Activated CD4-positive, alpha-beta T cell treated with anti-CD3 and anti-CD28 coated beads, Interleukin-2, amount 50 U/mL, for 16 hours (primary cell): ENCODE measurements at places on chromosomes 7 and 10.

GRCh38 chr7:155396661-155397060 is 61.3 kb upstream of the EN2 start:
- no peak for DNase-seq

DNA sequence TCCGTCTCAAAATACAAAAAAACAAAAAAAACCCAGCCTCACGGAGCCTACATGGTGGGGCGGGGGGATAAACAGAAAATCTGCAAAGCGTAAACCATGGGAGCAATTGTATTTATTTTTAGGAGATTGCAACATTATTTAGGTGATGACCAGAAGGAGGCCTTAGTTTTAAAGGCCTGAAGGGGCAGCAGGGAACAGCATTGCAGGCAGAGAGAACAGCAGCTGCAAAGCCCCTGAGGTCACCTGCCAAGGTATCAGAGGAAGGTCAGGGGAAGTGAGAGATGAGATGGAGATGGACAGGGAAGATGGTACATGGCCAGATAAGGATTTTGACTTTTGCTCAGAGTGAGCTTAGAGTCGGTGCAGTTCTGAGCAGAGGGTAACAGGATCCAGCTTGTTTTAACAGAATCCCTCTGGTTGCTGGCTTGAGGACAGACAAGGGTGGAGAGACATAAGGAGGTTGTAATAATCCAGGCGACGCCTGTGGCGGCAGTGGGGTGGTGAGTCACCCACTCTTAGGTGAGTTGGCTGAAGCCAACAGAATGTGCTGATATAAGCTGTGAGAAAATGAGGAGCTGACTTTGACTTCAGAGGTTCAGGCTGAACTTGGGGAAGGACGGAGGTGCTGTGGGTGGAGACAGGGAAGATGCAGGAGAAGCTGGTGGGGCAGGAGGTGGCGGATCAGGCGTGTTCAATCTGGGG is 82.3 kb upstream of the GTF2I start:
- DNase-seq: no peak

- no peak for DNase-seq
Observed at GRCh38 chr7:94634502-94634901, 21.4 kb downstream of the SGCE start.

DNA sequence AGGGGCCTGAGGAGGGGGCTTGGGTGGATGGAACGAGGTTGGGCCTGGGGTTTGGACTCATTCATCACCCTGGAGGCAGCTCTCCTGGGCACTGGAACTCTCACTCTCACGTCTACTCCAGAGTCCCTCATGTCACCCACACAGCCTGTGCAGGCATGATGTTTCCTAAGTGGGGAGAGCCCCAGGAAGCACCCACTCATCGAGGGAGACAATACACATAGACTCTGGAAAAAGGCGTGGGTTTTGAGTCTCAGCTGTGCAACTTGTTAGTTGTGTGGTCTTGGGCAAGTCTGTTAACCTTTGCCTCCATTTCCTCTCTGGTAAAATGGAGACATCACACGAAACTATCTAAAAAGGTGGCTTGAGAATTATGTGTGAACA is 25.9 kb upstream of the RBM20 start:
- peak; percentile 32 for DNase-seq

GRCh38 chr7:81715984-81716588 is 53.8 kb downstream of the HGF start:
- no peak for DNase-seq

GRCh38 chr10:132481690-132482089 is 55.9 kb upstream of the INPP5A start:
- DNase-seq: no peak

GRCh38 chr7:29090836-29091601 is 55.3 kb downstream of the CPVL start:
- DNase-seq: no peak

GRCh38 chr7:87000344-87000743 is 59.1 kb downstream of the ELAPOR2 start:
- no peak for DNase-seq

DNA sequence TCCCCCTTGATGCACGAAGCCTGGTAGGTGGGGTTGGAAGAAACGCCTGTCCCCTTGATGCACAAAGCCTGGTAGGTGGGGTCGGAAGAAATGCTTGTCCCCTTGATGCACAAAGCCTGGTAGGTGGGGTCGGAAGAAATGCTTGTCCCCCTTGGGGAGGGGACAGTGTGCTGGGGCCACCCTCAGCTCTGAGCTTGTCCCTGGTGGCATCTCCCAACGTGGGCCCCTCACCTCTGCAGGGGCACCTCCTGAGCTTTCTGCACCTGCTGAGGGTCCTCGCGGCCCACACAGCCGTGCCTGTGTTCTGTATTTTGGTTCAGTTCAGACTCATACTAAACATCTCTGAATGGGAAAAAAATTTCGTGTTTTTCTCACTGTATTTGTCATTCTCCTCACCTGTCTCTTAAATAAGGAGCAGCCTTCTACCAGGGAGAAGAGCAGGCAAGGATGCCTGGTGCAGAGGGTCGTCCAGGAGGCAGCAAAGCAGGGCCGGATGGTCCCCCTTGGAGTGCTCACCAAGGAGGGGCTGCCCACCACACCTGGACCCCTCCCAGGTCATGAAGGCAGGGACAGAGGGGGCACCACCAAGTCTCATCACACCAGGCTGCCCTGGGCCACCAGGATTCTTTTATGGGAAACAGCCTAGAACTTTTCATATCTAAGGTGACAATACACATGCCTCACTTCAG is 24.7 kb downstream of the VIPR2 start:
- no peak for DNase-seq

DNA sequence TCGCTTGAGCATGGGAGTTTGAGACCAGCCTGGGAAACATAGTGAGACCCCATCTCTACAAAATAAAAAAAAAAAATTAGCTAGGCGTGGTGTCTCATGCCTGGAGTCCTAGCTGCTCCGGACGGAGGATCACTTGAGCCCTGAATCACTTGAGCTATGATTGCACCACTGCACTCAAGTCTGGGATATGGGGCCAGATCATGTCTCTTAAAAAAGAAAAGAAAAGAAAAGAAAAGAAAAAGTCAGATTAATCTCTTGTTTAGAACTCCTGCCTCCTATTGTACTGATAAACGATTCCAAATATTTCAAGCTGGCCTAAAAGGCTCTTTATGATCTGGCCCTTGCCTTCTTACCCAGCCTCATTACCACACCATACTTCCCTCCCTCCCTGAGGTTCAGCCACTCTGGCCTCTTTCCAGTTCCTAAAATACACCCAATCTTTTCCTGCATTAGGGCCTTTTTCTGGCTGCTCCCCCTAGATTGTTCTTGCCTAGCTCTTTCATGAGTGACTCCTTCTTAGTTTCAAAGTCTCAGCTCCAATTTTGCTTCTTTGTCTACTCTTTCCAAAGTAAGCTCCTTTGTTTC is 41.7 kb downstream of the VCL start:
- DNase-seq: no peak

DNA sequence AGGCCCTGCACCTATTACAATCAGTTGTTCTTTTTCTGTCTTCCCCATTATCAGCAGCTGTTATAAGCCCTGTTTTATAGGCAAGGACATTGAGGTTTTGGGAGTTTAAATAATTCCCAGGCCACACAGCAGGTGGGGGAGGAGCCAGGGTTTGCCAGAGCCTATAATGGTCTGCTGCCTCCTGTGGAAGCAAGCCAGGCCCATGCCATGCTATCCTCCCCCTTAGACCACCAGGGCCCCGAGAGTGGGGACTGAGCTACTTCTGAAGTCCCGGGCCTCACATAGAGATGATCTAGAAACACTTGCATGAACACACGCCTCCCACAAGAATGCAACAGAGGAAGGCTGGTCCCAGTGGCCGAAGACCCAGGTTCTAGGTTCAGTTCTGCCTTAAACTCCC is 141.7 kb downstream of the SH3PXD2A start:
- DNase-seq: no peak

DNA sequence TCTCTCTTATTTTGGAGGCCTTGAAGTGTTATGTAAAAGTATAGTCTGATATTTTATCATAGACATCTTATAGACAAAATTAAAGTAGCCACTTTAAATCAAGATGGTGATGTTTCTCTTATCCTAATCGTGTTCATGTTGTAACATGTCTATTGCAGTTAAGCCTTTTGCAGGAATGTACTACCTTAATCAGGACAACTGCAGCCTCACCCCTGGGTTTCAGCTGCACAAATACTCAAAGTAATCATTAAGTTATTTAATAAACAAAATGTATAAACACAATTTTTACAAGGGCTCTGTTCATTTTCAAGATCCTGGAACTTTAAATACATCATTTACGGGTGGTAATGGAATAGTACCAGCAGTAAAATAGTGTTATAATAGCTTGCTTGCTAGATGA is 14.4 kb upstream of the KIF5B start:
- no peak for DNase-seq

GRCh38 chr7:601595-602340 is 82.1 kb upstream of the PDGFA start:
- DNase-seq: peak; percentile 85

DNA sequence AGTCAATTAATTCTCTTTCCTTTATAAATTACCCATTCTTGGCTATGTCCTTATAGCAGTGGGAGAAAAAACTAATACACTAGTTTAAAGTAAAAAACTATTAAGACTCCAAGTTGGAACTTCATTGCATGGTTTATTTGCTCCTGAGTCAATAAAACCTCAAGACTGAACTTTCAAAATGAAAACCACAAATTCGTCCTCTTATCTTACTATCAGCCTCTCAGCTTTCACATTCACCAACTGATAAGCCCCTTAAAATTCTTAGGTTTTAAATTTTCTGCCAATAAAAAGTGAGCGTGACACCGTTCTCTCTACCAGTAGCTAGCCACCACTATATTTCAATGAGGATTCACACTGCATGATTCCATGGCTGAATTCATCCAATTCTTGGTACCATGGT is 346.4 kb upstream of the NPSR1 start:
- DNase-seq: no peak

DNA sequence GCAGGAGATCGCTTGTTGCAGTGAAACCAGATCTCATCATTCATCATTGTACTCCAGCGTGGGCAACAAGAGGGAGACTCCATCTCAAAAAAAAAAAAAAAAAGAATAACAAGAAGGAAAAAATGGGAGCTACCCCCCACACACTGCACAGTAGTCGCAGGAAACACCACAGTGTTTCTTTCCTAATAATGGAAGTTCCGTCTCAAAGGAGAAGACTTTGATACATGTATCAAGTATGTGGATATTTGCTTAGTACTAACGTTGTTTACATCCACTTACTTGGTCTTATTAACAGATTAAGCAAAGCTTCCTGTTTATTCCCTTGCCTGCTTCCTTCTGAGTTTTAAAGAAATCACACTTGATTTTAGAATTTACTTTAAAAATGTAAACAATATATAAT is 22.2 kb downstream of the YAE1 start:
- DNase-seq: no peak

DNA sequence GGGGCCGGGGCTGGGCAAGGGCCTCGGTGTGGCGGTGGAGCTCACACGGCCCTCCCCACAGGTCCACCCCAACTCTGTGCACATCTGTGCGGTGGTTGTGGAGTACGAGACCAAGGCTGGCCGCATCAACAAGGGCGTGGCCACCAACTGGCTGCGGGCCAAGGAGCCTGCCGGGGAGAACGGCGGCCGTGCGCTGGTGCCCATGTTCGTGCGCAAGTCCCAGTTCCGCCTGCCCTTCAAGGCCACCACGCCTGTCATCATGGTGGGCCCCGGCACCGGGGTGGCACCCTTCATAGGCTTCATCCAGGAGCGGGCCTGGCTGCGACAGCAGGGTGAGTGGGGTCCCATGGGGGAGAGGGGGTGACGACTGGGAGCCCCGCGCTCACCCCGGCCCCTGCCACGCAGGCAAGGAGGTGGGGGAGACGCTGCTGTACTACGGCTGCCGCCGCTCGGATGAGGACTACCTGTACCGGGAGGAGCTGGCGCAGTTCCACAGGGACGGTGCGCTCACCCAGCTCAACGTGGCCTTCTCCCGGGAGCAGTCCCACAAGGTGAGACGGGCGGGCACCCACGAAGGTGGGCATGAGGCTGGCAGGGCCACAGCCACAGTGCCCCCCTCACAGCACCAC is 8.8 kb downstream of the TMEM120A start:
- no peak for DNase-seq

GRCh38 chr10:24551161-24551560 is 172.5 kb downstream of the ARHGAP21 start:
- no peak for DNase-seq

GRCh38 chr10:60141896-60142559 is 235.7 kb upstream of the CCDC6 start:
- no peak for DNase-seq

DNA sequence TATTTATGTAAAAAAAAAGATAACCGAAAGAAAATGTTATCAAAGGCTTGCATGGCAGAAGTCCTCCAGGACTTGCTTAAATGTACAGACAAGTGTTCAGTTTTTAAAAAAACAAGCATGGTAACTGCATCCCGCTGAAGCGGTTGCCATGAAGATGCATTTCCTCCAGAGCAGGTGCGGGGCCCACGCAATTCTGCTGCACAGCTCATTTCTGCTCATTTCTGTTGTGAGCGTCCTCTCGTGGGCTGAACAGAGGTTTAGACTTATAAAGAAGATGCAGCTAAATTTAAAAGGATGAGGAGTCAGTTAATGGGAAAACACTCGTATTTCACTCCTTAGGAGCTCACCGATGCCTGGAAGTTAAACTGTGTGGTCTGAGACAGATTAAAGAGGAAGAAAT is 247.6 kb downstream of the DNAJB6 start:
- DNase-seq: no peak

DNA sequence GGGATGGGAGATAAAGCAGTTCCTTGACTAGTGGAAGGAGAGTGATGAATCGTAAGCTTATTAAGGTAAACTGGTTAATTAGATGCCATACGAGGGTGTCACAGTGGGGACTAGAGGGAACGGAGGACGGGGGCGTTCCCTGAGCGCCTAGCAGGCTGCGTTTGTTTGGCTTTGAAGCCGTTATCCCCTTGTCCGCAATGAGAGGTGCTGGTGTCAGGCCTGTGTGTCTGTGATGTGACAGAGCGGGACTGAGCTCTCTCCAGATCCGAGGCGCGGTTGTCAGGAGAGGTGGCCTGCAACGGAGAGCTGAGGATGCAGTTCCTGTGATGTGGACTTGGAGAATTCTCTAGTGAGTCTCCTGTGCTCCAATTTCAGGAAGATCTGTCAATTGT is 60.0 kb upstream of the PRPS1L1 start:
- DNase-seq: no peak

DNA sequence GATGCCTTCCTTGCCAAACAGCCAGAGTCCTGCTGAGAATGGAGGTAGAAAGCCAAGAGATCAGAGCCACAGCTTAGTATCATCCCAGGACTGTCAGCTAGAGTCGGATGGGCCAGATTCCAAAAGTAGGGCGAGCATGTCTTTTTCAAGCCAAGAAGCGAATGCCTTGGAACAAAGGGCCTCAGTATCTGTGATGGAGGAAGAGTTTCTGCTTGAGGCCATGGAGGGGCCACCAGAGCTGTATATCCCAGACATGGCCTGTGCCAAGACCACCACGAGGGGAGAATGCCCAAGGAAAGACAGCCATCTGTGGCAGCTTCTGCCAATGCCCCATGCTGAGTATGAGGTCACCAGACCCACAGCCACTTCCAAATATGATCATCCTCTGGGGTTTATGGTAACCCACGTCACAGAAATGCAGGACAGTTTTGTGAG is 44.3 kb upstream of the PPP1R17 start:
- DNase-seq: no peak

- DNase-seq: no peak
Observed at GRCh38 chr7:116687801-116688201, 15.8 kb downstream of the MET start.
